Daoy (cell line): ENCODE measurements at places on chromosomes 2 and 18. TPM values are rescaled to one million over a fixed set of nuclear protein-coding genes. Genes with fewer than 3 reads are reported as not detected.
A peak's percentile ranks its signal among the peaks of the same experiment; 100 is the strongest.

DNA sequence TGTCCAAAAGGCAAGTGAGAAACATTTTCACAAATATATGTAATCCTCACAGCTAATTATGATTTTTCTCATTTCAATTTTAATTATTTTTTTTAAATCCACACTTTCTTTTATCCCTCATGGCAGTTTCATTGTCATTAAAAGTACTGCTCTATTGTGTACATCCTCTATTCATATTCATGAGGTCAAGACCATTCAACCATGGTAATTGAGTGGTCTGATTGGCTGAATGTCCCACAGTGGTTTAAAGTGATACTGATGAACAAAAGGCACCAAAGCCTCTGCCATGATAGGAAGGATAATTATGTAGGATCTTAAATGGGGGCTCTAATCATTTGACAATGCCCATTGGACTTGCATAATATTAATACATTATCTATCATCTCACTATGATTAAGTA lies 108.4 kb upstream of the EPHA4 start:
- DNase-seq: no peak

DNA sequence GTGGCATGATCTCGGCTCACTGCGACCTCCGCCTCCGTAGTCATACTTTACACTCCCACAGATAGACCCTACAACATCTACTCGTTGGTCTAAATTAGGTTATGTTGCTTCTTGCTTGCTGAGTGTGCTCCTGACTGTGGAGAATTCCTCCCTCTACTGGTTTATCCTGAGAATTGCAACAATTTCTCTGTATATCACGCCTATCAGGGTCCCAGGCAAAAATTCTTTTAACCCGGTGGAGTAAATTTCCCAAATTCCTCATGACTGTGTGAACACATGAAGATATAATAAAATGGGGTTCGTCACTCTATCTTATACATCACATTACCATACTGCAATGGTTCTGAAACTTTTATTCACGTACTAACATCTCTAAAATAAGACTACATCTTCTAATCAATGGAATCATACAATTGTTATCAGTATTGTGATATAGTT lies 156.7 kb downstream of the EVA1A start:
- DNase-seq: peak; percentile 48

GRCh38 chr18:13366962-13367892 lies 148.7 kb downstream of the LDLRAD4 start:
- no peak for DNase-seq

GRCh38 chr2:11930211-11930761 lies 183.9 kb downstream of the LPIN1 start:
- DNase-seq: peak; percentile 7

- no peak for DNase-seq
Measured at GRCh38 chr2:28869494-28870145, 489 bp downstream of the TRMT61B start.

DNA sequence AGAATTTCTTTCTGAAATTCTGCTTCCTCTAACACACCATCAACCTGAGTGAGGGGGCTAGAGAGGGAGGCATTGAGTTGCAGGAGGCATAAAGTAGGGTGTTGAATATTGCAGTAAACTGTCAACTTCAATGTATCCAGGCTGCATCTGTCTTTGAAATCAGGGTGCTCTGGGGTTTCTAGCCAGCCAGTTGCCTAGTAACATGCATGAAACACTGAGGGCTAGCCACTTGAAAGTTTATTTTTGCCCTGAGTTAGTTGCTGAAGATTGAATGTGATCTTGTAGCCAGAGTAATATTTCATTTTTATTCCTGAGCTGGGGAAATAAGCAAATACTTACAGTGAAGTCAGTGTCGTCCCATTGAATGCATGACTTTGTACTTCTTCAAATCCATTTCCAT lies 41.9 kb downstream of the LHCGR start:
- no peak for DNase-seq

- DNase-seq: peak; percentile 52
Measured at GRCh38 chr2:156476850-156477206, 40.6 kb downstream of the GPD2 start.

GRCh38 chr2:49167131-49167530 lies 12.8 kb upstream of the FSHR start:
- no peak for DNase-seq

The KIF1A gene
- 15.0 and 16.2 TPM in 2 replicates for total RNA-seq

The VAMP5 gene
- 2.1 and 2.6 TPM in 2 replicates for total RNA-seq

The GLI2 gene
- 4.2 and 45.6 TPM in 2 replicates for total RNA-seq

The CNGA3 gene
- not detected in 2 replicates for total RNA-seq
